Activated CD8-positive, alpha-beta T cell treated with anti-CD3 and anti-CD28 coated beads for 36 hours (primary cell): ENCODE measurements at places on chromosomes 6 and 20.

- DNase-seq = no peak
Observed at GRCh38 chr6:45965792-45966191, 49.9 kb downstream of the CLIC5 start.

GRCh38 chr6:69673298-69673697 is 123.5 kb downstream of the LMBRD1 start:
- no peak for DNase-seq

DNA sequence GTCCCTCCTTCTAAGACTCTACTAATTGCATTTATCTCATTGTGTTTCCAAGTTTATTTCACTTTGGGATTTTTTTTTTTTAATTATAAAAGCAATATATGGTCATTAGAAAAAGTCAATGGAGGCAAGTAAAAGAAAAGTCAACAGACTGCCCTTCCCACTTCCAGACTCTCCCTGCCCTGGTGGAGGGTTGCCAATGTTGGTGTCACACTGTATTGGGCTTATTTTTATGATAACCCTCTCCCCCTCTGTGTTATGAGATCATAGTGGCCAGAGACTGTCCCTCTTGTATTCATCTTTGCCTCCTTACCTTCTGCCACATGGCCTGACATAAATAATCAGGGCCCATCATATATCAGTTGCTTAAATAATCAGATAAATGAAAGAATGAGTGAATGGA is 63.4 kb downstream of the LRRC1 start:
- no peak for DNase-seq

GRCh38 chr20:2307136-2307535 is 11.3 kb downstream of the TGM3 start:
- no peak for DNase-seq

- no peak for DNase-seq
Observed at GRCh38 chr6:123039431-123039830, 43.4 kb downstream of the CLVS2 start.

DNA sequence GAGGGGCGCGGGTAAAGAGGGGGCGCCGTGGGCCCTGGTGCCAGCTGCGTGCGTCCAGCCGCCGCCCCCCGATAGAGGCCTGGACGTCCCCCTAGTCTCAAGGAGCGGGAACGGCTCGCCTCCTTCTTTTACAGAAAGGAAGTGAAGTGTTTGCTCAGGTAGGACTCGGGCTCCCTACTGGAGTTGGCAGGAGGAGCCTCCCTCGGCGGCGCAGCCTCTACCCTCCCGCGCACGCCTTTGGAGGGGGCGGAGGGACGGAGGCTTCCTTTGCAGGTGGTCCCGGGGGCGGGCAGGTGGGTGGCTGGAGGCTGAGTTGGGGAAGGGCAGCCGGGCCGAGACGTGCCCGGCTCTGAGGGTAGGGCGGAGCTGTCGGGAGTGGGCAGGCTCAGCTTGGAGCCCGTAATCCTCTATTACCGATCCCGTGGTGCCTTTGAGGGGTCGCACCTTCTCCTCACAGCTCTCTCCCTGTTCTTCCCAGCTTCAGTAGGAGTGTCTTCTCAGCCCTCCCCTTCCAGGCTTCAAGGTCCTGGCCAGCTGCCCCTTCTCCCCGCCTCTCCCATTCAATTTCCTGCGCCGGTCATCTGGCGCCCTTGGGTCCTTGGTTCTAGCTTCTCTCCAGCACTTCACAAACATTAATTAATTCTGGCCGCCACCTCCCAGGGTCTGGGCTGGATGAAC is 728 bp downstream of the ITPR3 start:
- DNase-seq = peak; percentile 55
